ENCODE measurements at places on chromosomes 13 and 19. TPM values are rescaled to one million over a fixed set of nuclear protein-coding genes. Genes with fewer than 3 reads are reported as not detected.

SYNGR4 gene
- not detected for total RNA-seq

FLT3 gene
- 0.42 TPM for total RNA-seq

CHST8 gene
- total RNA-seq = 4.4 TPM

CPT1C gene
- total RNA-seq = 4.1 TPM

FAM174C gene
- 49.8 TPM for total RNA-seq

S1PR4 gene
- total RNA-seq = 2.1 TPM

CEACAM19 gene
- total RNA-seq = 11.9 TPM

ANKLE1 gene
- total RNA-seq = 1.2 TPM

Measured in tibial nerve (tissue), 4 donors.